ENCODE measurements at places on chromosomes 6 and 20.
A peak's percentile ranks its signal among the peaks of the same experiment; 100 is the strongest.

GRCh38 chr6:12369781-12370262 lies 79.7 kb downstream of the EDN1 start:
- no peak for DNase-seq

GRCh38 chr6:19525673-19526072 lies 311.5 kb upstream of the ID4 start:
- peak; percentile 54 for DNase-seq

DNA sequence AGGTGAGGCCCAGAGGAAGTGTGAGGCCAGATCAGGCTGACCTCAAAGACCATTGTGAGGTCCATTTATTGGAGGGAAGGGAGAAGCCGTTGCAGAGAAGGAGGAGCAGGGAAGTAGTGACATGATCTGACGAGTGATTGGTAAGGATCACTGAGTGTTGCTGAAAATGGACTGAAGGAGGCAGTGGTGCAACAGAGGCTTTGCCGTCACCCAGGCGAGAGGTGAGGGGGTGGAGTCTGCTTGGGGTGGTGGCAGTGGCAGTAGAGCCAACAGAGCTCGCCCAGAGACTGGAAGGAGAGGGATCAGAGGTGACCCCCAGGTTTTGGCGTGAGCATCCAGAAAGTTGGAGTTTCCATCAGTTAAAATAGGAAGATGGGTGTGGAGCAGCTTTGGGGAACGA lies 67.9 kb upstream of the CLDN20 start:
- no peak for DNase-seq

DNA sequence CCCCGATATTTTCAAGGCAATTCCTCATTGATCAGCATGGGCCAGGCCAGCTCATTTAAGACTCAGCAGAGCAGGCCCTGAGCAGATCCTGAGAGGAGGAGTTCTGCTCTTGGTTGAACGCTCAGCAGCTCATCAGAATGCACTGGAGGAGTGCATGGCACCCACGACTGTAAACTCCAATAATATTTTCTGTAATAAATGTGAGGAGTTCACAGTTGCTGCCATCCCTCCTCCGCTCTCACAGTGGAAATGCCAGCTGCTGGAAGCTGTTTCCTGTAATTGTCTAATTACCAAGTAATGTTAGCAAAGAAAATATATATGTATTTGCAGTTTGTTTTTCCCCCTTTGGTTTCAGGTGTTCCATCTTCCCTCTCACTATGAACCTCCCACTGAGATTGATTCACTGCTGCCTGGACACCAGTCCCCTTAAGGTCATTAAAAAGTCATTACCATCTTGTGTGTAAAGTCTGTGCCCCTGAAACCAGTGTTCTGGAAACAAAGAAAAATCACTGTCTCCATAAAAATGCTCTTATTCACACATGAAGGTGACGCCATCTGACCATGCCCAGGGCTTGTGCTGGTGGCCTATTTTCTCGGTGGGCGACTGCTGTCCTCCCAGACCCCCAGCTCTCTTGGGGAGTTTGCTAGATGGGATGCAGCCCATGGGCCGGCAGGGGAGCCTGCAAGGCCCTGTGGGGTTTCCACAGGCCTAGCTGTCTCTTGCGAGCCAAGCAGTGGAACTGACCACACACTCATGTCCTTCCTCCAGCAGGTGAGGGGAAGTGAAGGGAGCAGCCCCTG lies 374.2 kb downstream of the ZFAND3 start:
- no peak for DNase-seq

DNA sequence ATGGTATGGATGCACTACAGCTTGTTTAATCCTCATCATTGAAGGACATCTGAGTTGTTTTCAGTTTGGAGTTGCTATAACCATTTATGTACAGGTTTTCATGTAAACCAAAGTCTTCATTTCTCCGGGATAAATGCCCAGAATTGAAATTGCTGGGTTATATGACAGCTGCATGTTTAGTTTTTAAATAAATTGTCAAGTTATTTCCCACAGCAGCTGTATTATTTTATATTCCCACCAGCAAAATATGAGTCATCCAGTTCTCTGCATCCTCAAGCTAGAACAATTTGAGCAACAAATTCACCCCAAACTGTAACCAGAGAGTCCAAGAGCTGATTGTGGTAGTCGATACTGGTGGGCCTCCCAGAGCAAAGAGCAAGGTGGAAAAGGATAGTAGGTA lies 161.0 kb upstream of the PRND start:
- DNase-seq, result no peak

GRCh38 chr6:155247618-155248007 lies 16.2 kb upstream of the CLDN20 start:
- DNase-seq, result no peak

DNA sequence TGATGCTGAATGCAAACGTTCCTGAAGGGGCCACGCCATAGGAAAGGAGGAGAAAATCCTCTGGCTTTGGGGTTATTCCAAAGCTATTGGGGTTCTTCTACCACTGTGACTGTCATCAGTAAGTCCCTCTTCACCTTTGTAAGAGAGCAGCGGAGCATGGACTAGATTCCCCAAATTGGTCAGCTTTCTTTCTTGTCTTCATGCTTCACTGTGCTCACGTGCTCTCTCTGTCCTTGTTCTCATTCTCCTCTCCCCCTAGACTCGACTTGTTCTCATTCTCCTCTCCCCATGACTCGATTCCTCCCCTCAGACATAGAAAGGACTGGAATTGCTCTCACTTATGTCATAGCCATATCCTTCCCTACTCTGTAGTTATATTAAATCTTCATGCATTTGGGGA lies 54.8 kb upstream of the ADGRG6 start:
- no peak for DNase-seq

- no peak for DNase-seq
These were observed 215.9 kb downstream of the SLC24A3 start for GRCh38 chr20:19428324-19428723.

GRCh38 chr6:5399391-5399790 lies 138.1 kb downstream of the FARS2 start:
- DNase-seq, result no peak

DNA sequence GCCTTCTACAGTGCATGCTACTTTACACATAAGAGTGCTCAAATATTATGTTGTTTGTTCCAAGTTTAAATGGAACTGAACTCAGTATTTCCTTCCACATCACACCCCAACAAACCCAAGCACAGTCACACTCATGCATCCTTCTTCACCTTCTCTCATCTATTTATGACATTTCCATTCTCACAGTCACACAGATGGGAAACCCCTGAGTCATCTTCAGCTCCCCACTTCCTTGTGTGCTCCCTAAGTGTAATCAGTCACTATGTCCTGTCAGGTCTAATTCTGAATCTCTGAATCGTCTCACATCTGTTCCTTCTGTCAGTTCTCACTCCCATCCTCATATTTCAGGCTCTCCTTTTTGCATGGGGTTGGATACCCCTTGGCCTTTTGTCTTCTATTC lies 96.0 kb downstream of the RIMS1 start:
- no peak for DNase-seq

- DNase-seq, result no peak
These were observed 53.3 kb downstream of the MYO6 start for GRCh38 chr6:75802366-75802765.

- no peak for DNase-seq
These were observed 8.3 kb downstream of the IFNGR1 start for GRCh38 chr6:137210903-137211302.

DNA sequence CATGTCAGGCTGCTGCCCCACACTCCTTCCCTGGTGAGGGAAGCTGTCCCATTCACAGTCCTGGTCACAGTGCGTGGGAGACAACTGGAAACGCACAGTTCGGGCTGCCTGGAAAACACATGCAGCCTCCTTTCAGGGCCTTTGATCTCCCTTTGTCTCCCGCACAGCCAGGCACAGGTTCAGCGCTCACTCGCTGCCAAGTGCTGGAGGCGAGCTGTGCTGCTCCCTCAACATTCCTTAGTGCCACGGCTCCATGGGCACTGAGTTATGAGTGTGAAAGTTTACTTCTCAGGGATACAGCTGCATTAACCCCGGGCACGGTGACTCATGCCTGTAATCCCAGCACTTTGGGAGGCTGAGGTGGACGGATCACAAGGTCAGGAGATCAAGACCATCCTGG lies 9.1 kb downstream of the YTHDF1 start:
- DNase-seq, result no peak

DNA sequence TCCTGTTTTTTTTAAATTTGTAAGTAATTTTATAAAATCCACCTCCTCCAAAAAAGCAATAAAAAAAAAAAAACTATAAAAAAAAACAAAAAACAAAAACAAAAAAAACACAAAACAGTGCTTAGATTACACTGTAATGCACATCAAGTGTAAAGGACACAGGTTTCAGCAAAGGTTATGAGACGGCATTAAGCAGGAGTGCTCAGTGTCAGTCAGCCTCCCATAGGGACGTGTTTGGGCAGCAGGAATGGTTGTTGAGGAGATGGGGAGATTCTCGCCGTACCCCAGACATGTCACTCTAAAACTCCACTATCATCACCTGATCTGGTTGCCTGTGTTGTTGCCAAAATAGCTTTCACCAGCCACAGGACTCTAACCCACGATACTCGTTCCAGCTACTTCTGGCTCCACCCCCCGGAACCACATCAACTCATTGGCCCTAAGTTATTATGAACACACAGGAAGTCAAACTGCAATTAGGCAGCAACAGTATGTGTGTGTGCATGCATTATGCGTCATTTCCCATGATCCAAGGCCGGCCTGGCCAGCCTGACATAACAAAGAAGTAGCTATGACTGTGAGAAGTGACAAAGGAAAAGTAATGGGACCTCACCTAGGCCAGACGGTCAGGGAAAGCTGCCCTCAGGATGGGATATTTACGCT lies 28.7 kb downstream of the ECT2L start:
- no peak for DNase-seq

- no peak for DNase-seq
These were observed 56.4 kb downstream of the SNRNP48 start for GRCh38 chr6:7646394-7646793.

- DNase-seq, result no peak
These were observed 57.3 kb downstream of the BCKDHB start for GRCh38 chr6:80163754-80164187.

GRCh38 chr6:48325701-48326100 lies 214.7 kb upstream of the PTCHD4 start:
- DNase-seq, result no peak

DNA sequence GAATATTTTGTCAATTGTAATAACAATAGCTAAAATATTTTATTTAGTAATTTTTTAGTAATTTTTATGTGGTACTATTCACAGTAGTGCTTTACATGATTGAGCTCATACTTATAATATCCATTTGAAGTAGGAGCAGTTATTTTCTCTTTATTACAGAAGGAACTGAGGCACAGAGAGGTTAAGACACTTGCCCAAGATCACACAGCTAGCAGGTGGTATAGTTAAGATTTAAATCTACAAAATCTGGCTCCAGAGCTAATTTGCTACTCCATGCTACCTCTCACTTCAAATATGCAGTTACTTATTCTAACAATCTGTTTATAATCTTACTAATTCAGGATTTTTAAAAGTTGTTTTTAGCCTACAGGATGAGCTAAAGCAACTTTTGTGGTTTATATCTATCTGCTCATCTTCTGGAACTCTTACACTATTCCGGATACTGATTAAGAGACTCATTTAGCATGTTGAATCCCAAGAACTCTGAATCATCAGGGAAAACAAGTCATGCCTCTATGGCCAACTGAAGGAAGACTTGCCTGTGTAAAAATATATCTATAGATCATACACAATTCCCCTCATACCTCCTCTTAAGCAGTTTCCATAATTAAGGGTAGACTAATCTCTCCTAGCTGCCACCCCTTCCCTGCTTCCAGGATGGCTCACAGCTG lies 324.2 kb downstream of the UBE3D start:
- DNase-seq, result no peak

DNA sequence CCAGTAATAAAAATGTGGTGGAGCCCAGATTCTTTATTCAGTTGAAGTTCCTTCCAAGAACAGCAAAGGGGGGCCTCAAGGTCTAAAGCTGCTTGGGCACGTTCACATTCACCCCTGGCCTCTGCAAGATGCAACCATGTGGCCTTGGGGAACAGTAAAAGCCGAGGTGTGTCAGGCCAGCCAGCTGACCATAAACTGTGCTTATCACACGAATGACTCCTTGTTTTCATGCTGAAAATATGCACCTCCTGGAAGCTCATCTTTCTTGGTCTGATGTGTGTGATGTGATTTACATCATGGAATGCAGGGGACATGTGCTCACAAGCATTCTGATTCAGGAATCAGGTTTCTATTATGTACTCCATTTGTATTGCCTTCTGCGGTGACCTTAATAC lies 211.6 kb upstream of the MARCKS start:
- DNase-seq, result no peak

GRCh38 chr6:162219266-162219665 lies 508.3 kb downstream of the PRKN start:
- DNase-seq, result peak; percentile 27

DNA sequence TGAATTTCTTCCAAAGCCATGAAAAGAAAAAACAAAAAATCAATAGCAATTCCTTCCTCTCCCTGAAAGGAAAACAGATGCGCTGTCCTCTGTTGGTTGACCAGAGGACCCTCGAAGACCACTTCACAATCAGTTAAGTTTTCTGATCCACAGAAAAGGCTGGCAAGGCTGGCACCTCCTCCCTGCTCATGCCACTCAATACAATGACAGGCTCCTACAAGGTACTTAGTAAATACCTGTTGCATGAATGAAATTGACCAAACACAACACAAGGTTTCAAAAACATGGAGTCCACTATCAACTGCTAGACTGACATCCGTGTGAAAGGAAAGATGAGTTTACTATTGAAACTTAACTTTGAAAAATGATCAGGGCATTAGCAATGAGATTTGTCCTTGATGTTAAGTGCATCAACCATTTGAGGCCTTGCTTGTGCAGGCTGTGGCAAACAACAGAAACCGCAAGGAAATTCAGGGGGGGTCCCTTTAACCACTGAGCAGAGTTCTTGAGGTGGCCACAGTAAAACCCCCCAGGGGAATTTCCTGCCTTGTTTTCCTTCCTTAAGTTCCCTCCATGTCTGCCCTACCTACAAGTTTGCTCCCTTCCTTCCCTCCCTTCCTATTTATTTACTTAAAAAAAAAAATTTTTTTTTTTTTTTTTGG lies 27.9 kb upstream of the RTF2 start:
- no peak for DNase-seq

DNA sequence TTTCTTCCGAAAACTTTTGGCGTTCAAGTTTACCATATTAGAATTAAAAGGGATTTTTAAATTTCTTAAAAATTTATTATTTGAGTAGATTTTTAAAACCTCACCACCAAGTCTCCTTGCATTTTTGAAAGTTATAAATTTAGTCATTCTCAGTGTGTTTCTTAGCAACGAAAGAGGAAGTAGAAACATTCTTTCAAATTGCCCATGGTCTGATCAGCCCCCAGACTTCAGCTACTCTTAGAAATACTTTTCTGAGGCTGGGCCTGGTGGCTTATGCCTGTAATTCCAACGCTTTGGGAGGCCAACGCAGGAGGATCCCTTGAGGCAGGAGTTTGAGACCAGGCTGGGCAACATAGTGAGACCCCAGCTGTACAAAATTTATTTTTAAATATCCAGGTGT lies 15.1 kb upstream of the RTF2 start:
- no peak for DNase-seq

GRCh38 chr20:25623225-25623735 lies 534 bp downstream of the NANP start:
- DNase-seq, result peak; percentile 46
